ENCODE measurements at places on chromosomes 7 and 10.

GRCh38 chr10:128481152-128481840, 355.1 kb upstream of the MKI67 start:
- no peak for DNase-seq

DNA sequence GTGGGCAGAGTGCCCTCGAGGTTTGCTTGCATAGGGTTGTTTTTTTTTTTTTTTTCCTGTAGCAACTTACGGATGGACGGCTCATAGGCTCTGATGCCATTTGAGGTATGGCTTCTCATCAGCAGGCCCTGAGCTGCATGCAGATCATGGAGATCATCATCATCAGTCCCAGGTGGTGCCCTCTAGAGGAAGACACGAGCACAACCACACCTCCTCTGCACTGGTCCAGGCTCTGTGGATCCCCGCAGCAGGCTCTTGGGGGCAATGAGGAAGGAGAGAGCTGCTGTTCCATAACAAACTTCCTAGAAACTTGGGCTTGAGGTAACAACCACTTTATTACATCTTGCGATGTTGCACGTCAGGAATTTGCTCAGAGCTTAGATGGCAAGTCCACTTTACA, 132.7 kb upstream of the CXCL12 start:
- no peak for DNase-seq

DNA sequence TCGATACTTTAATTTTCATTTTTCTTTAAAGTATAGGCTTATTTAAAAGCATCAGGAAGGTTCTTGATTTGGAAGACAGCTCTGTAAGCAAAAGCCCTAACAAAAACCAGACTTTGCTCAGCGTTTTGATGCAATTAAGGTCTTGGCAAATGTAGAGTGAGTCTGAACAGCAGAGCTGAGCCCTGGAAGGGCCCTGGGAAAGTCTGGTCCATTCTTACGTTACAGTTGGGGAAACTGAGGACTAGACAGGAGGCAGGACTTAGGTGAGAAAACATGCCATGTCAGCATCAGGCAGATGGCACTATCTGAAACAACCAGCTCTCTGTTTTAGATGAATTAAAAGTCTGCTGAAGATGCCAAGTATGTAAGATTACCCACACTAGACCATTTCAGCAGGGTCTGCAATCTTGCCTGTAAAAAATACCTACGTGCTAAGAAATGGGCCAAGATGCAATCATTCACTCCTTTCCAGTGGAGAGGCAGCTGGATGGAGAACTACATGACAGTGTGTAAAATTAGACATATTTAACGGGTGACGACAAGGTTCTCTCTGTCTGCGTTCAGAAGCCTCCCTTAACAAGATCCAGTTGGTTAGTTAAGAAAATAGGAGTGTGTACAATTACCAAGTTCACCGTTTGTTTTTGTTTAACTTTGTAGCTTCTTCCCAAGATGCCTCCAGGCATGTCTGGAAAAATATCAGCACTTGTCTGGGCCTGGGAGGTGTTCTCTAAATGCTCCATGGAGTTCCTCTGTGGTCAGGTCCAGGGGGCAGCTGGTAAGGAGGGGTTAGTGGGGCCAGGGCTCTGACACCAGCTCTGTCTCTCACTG, 502.3 kb upstream of the ZMIZ1 start:
- DNase-seq: no peak

GRCh38 chr10:16592378-16592777, 70.7 kb upstream of the C1QL3 start:
- no peak for DNase-seq

GRCh38 chr10:60362461-60362860, 27.2 kb downstream of the ANK3 start:
- DNase-seq: no peak

- no peak for DNase-seq
Observed at GRCh38 chr7:90723866-90724265, 127.7 kb downstream of the CDK14 start.

GRCh38 chr10:49254556-49255318, 44.2 kb upstream of the C10orf71 start:
- DNase-seq: peak; percentile 27

GRCh38 chr7:17020250-17020649, 138.5 kb upstream of the AGR3 start:
- DNase-seq: no peak

GRCh38 chr7:30422922-30423321, 55.7 kb downstream of the NOD1 start:
- no peak for DNase-seq
